ENCODE measurements at places on chromosomes 3 and 15. TPM values are rescaled to one million over a fixed set of nuclear protein-coding genes. Genes with fewer than 3 reads are reported as not detected.
A peak's percentile ranks its signal among the peaks of the same experiment; 100 is the strongest.

NR2E3 gene
- polyA plus RNA-seq, result 0.18 TPM

RYR3 gene
- polyA plus RNA-seq, result 0.09 TPM

FBXL2 gene
- polyA plus RNA-seq, result 31.3 TPM

ONECUT1 gene
- not detected for polyA plus RNA-seq

UBL7 gene
- 45.8 TPM for polyA plus RNA-seq

C3orf49 gene
- polyA plus RNA-seq, result not detected

PCOLCE2 gene
- polyA plus RNA-seq, result 2.4 TPM

CDV3 gene
- 122 TPM for polyA plus RNA-seq

DNA sequence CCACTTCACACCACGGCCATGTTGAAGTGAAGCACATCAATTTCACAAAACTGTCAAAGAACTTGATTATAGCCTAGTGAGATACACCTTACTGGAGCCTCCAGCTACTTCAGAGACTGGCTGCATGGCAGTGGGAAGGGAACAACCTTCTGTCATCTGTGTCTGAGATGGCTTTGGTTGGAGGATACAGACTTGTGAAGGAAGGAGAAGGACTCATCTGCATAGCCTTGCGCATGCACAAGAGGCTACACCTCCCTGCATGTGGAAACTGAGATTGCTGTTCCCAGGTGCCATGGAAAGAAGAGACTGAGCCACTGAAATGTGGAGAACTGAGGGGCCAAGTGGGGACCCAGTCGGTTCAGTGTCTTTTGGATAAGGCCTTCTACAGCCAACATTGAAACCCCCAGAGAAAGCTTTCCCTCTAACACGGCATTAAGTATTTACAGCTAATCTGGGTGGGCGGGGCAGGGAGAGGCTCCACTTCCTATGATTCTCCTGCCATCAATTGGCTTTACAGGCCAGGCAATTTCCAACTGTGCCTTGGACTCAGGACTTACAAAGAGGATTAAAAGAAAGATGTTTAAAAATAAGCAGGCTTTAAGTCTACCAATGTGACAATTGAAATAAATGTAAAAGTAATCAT, 58.8 kb downstream of the IL16 start:
- no peak for DNase-seq

GRCh38 chr3:71461114-71461513, 122.4 kb downstream of the FOXP1 start:
- DNase-seq, result no peak

DNA sequence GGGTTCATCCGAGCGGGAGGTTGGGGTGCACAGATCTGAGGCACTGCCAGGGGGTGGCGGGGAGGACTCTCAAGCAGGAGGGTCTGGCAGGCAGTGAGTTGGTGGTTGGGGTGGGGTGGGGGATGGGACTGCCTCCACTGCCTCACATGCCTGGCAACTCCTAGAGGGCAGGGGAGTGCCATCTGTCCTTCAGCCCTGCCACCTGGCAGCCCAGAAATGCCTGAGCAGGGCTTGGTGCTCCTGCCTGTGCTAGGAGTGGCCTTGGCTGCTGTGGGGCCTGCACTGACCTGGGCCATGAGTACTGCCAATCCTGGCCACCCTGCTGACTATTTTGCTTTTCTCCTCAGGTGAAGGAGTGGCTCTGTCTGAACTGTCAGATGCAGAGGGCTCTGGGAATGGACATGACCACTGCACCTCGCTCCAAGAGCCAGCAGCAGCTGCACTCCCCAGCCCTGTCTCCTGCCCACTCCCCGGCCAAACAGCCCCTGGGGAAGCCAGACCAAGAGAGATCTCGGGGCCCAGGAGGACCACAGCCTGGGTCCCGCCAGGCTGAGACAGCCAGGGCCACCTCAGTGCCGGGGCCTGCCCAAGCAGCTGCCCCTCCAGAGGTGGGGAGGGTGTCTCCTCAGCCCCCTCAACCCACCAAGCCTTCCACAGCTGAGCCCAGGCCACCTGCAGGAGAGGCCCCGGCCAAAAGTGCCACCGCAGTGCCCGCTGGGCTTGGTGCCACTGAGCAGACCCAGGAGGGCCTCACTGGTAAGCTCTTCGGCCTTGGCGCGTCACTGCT, 32.0 kb upstream of the APEH start:
- no peak for DNase-seq

- DNase-seq, result no peak
Observed at GRCh38 chr3:122679882-122680474, 661 bp upstream of the PARP14 start.

DNA sequence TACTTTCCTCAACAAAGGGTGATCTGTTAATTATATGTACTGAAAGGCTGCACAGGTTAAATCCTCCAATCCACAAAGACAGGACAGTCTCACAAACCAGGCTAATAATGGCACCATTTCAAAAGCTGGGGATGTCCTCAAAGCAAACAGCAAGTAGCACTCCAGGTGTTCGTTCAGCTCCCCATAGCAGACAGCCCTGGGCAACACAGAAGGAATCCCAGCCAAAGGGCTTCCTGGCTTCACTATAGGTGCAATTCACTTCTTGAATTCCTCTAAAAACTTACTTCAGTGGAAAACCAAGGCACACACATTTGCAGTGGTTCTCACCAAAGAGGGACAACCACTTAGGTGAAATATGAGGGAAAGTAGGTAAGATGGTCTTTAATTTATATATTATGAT, 166.7 kb downstream of the CTNNB1 start:
- no peak for DNase-seq

GRCh38 chr15:75030023-75030413, 6.6 kb downstream of the PPCDC start:
- DNase-seq, result no peak

GRCh38 chr15:82139823-82140268, 94.0 kb upstream of the MEX3B start:
- no peak for DNase-seq

DNA sequence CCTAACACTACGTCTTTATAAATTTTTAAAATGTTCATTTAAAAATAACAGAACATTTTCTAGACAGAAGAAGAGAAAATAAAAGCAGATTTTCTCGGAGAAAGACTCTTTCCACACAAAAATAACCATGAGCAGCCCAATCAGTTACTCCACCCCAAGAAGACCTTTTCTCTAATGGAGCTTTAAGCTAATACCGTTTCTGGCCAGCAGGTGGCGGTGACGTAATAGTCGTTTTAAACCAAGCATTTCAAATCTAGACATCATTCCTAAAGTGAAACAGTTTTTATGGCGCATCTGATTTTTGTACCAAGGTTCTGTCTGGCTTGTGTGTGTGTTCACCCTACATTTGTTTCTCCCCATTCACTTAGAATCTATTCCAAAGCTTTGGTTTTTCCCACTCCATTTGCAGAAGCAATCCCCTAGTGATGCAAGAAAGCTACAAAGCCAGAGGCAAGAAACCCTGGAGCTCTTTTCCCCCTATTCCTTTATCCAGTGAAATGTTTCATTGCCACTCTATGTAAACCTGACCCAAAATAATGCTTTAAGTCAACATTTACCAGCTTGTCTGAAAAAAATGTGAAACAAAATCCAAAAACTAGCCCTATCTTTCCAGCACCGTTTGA, 336.7 kb upstream of the IGF1R start:
- DNase-seq, result peak; percentile 13

All from keratinocyte (primary cell).